GM19239 (cell line): ENCODE measurements at places on chromosomes 2 and 18.
A peak's percentile ranks its signal among the peaks of the same experiment; 100 is the strongest.

GRCh38 chr18:76364282-76365259, 130.5 kb downstream of the ZNF516 start:
- DNase-seq, result peak; percentile 52

DNA sequence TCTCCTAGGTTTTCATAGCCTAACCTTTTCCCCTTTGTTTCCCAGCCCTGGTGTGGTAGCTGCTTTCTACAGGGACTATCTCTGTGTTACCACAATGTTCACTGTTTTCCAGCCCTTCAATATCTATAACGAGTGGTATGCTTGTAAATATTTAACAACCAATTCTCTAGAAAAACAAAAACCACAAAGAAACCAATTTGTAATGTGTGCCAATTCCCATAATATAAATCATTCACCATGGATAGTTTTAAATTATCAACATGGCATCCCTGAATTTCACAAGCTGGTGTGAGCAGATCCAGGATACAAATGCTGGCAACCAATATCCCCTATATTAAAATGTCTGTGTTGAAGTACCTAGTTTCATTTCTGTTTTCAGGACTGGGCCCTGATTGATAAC, 207.5 kb upstream of the FBXO11 start:
- DNase-seq, result no peak

GRCh38 chr2:172672114-172672513, 63.5 kb upstream of the RAPGEF4 start:
- no peak for DNase-seq

DNA sequence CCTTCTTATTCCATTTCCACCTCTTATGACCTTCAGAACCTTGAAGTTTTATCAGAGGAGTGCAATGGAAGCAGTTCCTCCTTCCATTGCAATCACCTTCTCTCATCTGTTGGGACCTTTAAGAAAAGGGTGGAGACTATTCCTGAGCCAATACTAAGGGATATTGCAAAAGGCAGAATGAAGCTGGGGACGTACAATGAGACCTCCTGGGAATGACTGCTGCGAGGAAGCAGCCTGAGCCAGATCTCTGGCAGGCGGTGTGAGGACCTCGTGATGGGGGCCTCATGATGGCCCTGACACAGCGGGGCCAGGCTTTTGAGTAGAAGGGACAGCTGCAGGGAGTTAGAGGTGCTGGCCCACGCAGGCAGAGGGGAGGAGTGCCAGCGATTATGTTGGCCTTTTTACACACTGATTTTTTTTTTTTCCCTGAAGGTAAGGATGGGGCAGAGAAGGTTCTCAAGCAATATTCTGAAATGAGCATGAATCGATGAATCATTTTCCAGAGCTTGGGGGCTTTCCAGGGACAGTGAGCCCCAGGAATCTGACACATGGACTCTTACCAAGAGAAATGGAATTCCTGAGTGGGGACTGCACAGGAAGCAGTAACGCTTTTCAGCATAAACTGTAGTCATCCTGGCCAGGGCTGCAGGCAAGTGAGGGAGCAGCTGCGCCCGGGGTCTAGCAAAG, 40.0 kb upstream of the LAPTM4A start:
- DNase-seq, result no peak

DNA sequence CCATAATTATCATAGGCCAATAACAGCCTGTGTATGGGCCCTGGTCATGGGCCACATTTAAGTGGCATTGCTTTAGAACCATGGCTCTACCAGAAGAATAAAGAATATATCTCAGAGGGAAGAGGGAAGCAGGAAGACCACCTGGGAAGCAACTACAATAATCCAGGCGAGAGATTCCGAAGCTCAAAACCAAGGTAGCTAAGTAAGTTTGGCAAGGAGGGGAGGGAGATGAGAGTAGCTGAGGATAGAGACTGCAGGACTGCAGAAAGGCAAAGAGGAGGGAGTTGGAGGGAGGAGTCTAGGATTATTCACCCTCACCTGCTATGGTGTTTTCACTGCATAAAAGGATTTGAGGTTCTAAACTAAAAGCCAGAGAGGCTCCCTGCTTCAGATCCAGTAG, 293.5 kb downstream of the SETBP1 start:
- no peak for DNase-seq

GRCh38 chr2:62281663-62282062, 85.7 kb downstream of the B3GNT2 start:
- DNase-seq, result no peak

DNA sequence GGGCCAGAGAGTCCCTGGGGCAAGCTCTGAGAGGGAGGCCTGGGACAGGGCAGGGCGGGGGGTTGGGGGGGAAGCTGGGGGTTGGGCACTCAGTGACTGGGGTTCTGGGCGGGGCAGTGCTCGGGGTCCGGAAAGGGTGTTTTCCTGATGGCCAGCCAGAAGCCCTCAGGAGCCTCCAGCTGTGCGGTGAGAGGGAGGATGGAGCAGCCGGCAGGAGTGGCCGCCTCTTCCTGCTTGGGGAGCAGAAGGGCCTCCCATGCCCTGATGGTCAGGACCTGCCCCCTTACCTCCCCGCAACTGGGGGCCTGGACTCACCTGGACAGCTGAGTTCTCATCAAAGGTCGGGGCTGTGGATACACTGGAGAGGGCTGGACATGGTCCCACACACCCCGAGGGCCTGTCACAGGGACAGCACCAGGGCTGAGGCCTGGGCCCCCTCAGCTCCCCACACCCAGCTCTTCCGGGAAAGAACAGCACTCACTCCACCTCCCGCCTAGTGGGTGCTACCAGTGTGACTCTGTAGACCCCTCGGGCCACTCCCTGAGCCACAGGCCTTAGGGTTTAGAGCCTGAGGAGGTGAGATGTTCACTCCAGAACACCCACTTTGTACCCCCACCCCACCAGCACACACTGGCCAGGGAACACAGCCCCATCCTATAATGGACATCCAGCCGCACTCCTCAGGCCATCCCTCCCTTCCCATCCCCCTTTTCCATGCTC, 6.7 kb downstream of the SFTPB start:
- no peak for DNase-seq

- no peak for DNase-seq
Observed at GRCh38 chr2:181677912-181678586, 2.3 kb downstream of the NEUROD1 start.

- DNase-seq, result no peak
Observed at GRCh38 chr2:174122185-174122584, 126.1 kb downstream of the OLA1 start.
